ENCODE measurements at places on chromosomes 11 and 22. TPM values are rescaled to one million over a fixed set of nuclear protein-coding genes. Genes with fewer than 3 reads are reported as not detected.
A peak's percentile ranks its signal among the peaks of the same experiment; 100 is the strongest.

The TNNI2 gene
- 8.6 TPM for total RNA-seq

- no peak for DNase-seq
Observed at GRCh38 chr11:126893796-126894195, 106.8 kb downstream of the KIRREL3 start.

- no peak for DNase-seq
Observed at GRCh38 chr11:47403135-47403534, 5.3 kb upstream of the SLC39A13 start.

DNA sequence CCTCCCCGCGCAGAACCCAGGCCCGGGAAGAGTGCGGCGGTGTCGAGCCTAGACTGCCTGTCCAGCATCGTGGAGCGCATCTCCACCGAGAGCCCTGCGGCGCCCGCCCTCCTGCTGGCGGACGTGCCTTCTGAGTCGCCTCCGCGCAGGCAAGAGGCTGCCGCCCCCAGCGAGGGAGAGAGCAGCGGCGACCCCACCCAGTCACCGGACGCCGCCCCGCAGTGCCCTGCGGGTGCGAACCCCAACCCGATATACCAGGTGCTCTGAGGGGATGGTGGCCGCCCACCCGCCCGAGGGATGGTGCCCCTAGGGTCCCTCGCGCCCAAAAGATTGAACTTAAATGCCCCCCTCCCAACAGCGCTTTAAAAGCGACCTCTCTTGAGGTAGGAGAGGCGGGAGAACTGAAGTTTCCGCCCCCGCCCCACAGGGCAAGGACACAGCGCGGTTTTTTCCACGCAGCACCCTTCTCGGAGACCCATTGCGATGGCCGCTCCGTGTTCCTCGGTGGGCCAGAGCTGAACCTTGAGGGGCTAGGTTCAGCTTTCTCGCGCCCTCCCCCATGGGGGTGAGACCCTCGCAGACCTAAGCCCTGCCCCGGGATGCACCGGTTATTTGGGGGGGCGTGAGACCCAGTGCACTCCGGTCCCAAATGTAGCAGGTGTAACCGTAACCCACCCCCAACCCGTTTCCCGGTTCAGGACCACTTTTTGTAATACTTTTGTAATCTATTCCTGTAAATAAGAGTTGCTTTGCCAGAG, 2.0 kb downstream of the MYOD1 start:
- no peak for DNase-seq

GRCh38 chr11:71558996-71559395, 6.4 kb upstream of the KRTAP5-10 start:
- no peak for DNase-seq

GRCh38 chr11:113675003-113675561, 31.0 kb downstream of the TMPRSS5 start:
- DNase-seq, result peak; percentile 74

Measured in foreskin keratinocyte (primary cell).